Activated CD8-positive, alpha-beta T cell treated with anti-CD3 and anti-CD28 coated beads, Interleukin-2, amount 10 ng/mL, durations not matched to agents 7 days and 5 days (primary cell): ENCODE measurements at places on chromosomes 4 and X. TPM values are rescaled to one million over a fixed set of nuclear protein-coding genes. Genes with fewer than 3 reads are reported as not detected.

The UGT2A1 gene
- not detected for total RNA-seq

The CENPVL1 gene
- not detected for total RNA-seq

The ZAR1 gene
- total RNA-seq, result not detected

The CXorf38 gene
- 19.9 TPM for total RNA-seq

DNA sequence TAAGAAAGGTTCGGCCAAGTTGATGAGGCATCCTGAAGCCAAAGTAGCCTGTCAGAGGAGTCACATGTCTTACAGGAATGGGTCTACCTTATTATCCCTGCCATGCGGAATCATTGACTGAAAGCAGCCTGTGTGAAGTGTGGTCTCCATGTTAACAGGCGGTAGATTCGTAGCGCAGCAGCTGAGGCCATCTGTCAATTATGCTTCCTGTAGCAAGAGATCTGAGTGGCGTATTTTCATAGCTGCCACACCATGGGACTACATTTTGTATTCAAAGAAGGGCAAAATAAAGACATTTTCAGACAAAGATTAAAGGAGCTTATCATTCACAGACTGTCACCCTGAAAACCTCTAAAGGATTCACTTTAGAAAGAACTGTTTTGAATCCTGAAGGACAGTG lies 11.2 kb upstream of the MED14 start:
- no peak overlapping the region for H3K4me3 ChIP-seq
- no peaks in the 10 kb centered on the region for H3K36me3 ChIP-seq
- H3K4me1 ChIP-seq, result peaks cover 15% of the 10 kb centered on the region

The PHKA1 gene
- 0.44 TPM for total RNA-seq

DNA sequence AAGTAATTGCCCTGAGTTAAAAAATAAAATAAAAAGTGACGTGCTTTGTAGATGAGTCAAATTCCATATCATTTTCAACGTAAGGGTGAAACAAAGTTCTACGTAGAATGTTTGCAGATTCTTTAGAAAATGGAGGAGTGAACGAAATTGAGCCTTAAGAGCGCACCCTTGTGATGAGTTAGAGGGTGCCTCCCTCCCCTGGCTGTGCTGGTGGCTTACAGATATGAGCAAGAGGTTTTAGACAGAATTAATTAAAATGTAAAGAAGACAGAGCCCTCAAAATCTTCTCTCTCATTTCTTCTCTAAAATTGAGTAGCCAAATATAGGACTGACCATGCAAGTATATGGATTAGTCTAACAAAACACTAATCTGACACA lies 30.2 kb upstream of the LGI2 start:
- DNase-seq, result no peak
- no peak overlapping the region for H3K27ac ChIP-seq
- H3K27me3 ChIP-seq, result peaks cover 3% of the 10 kb centered on the region
- no peaks in the 10 kb centered on the region for H3K4me1 ChIP-seq
- no peak overlapping the region for H3K4me3 ChIP-seq
- no peaks in the 10 kb centered on the region for H3K36me3 ChIP-seq

DNA sequence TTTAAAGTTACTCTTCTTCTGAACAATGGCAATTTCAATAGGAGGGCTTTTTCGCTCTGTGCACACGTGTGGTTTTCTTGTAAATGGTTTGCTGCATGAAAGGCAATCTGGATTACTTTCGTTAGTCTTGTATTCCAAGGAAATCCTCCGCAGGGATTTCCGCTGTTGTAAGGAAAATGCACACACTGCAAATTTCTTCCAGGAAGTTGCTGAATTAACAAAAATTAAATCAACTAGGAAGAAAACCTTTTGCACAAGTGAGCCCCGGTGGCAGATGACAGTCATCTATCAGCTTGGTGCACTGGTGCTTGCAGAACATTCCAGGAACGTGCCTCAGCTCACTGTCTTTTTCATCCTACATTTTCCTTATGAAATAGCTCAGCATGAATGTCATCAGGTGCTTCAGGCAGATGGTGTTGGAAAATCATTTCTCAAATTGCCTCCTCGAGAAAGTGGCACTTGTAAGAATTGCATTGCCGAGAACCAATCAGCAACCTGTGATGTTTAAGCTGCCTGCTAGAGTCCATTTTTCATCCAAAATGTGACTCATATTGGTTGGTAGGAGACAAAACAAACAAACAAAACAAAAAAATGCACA lies 272.4 kb upstream of the VCX start:
- H3K4me1 ChIP-seq, result no peaks in the 10 kb centered on the region
- DNase-seq, result no peak
- H3K36me3 ChIP-seq, result no peaks in the 10 kb centered on the region
- H3K4me3 ChIP-seq, result no peak overlapping the region
- no peak overlapping the region for H3K27ac ChIP-seq
- H3K27me3 ChIP-seq, result no peaks in the 10 kb centered on the region

The ODAPH gene
- total RNA-seq, result not detected

- H3K4me1 ChIP-seq, result peaks cover 4% of the 10 kb centered on the region
- H3K27me3 ChIP-seq, result peaks cover 4% of the 10 kb centered on the region
- no peak overlapping the region for H3K27ac ChIP-seq
- no peak for DNase-seq
These were observed 107.0 kb upstream of the HPGD start for GRCh38 chr4:174629265-174629664.

GRCh38 chrX:150715184-150715583 lies 22.0 kb downstream of the MTMR1 start:
- H3K4me1 ChIP-seq, result peaks cover 14% of the 10 kb centered on the region
- no peak overlapping the region for H3K4me3 ChIP-seq
- no peak overlapping the region for H3K27ac ChIP-seq
- H3K36me3 ChIP-seq, result peaks cover 4% of the 10 kb centered on the region
- DNase-seq, result no peak

DNA sequence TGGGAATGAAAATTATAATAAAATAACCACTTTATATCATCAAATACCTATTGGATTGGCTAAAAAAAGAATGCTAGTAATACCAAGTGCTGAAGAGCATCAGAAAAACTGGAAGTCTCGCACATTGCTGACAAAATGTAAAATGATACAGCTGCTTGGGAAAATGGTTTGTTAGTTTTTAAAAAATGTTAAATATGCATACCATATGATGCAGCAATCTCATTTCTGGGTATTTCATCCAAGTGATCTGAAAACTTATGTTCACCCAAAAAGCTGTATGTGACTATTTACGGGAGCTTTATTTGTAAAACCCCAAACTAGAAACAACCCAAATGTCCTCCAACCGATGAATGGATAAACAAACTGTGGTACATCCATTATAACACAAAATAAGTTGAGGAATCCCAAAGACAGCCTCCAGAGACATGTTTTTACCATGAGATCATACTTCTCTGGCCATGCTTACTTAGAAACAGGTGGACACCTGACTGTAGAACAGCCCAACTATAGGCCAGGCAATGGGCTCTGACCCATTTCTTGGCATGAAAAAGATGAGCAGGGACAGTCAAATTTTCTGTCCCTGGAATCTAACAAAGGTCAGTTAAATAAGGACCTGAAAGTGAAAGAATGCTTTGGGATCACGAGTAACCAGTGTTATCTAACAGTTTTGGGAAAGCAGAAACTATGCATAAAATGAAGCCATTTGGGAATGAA lies 47.5 kb upstream of the FAM120C start:
- no peak for DNase-seq
- H3K27ac ChIP-seq, result no peak overlapping the region
- no peaks in the 10 kb centered on the region for H3K36me3 ChIP-seq
- no peaks in the 10 kb centered on the region for H3K27me3 ChIP-seq
- no peaks in the 10 kb centered on the region for H3K4me1 ChIP-seq

The IL13RA1 gene
- 0.05 TPM for total RNA-seq

DNA sequence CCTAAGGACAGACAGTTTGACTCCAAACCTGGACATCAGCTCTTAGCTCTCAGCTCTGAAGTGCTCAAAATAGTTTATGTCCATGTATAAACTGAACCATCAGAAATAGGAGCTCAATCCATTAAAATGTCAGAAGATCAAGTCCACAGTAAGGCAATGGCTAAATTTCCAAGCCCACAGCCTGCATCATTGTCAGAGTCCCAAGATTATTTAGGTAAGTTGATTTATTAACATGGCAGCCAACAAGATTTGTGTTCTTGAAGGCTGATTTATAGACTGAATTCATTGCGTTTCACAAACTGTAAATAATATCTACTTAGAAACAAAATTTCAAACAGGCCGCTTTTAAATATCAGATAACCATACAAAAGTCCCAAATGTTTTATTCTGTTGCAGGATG lies 286.5 kb upstream of the ADGRL3 start:
- H3K4me3 ChIP-seq, result no peak overlapping the region
- no peak for DNase-seq
- no peaks in the 10 kb centered on the region for H3K36me3 ChIP-seq
- no peaks in the 10 kb centered on the region for H3K27me3 ChIP-seq
- H3K4me1 ChIP-seq, result no peaks in the 10 kb centered on the region
- H3K27ac ChIP-seq, result no peak overlapping the region

The FRG2 gene
- total RNA-seq, result not detected

GRCh38 chrX:9374555-9374954 lies 90.3 kb upstream of the TBL1X start:
- no peaks in the 10 kb centered on the region for H3K36me3 ChIP-seq
- peaks cover 20% of the 10 kb centered on the region for H3K4me1 ChIP-seq
- H3K27me3 ChIP-seq, result peaks cover 8% of the 10 kb centered on the region
- H3K27ac ChIP-seq, result no peak overlapping the region

GRCh38 chrX:81957318-81957717 lies 755.4 kb downstream of the SH3BGRL start:
- H3K36me3 ChIP-seq, result no peaks in the 10 kb centered on the region
- no peak for DNase-seq
- H3K27me3 ChIP-seq, result no peaks in the 10 kb centered on the region
- no peak overlapping the region for H3K27ac ChIP-seq

The IRS4 gene
- not detected for total RNA-seq

The CCSER1 gene
- not detected for total RNA-seq

DNA sequence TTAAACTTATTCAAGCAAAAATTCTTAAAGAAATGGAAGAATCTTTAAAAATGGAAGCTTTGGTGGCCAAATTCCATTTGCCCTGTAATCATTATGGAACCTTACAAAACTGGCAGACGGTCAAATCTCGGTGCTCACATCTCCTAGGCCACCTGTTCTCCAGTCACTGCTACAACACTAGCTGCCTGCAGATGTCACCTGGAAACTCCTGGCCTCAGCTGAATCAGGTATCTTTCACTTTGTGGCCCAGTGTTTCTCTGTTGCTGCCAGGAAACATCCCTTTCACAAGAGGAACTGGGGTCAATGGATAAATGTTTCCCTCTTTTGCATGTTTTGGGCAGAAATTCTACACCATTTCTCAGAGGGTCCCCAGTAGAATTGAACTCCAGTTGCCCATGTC lies 4.2 kb upstream of the CXCL3 start:
- H3K27ac ChIP-seq, result no peak overlapping the region
- no peaks in the 10 kb centered on the region for H3K36me3 ChIP-seq
- DNase-seq, result no peak
- peaks cover 26% of the 10 kb centered on the region for H3K27me3 ChIP-seq

DNA sequence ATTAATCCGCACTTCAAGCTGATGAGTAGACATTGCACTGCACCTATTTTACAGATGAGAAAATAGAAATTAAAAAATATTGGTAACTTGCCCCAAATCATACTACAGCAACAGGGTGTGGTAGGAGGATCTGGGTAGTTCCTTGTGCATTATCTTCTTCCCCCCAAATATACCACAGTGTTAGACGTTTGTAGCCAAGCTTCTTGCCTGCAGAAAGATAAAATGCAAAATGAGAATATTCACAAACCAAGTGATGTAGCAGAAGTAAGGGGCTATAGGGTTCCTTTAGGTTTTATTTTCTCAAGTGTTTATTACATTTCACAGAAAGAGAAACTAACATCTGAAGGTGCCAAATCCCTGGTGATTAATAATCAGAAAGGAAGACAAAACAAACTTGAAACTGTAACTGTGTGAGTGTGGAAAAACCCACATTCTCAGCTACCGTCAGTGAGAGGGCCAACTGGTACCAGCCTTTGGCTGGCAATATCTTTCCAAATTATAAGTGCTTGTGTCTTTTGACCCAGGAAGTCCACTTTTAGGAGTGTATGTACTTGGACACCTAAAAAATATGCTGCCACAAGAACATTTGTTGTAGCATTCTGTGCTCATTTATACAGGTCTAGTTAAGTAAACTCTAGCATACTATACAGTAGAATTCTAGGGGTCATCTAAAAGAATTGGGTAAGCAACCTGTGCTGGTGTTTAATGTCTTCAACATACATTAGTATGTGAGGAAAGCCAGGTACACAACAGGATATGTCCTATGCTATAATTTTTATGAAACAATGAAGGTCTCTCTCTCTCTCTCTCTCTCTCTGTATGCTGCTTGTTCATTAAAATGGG lies 6.7 kb upstream of the CD38 start:
- peak overlapping the region; percentile 83 for H3K27ac ChIP-seq
- peaks cover 5% of the 10 kb centered on the region for H3K27me3 ChIP-seq
- DNase-seq, result peak; percentile 48
- H3K4me3 ChIP-seq, result peak overlapping the region; percentile 27
- peaks cover 20% of the 10 kb centered on the region for H3K36me3 ChIP-seq
